Upper lobe of right lung (tissue), 1 donor: ENCODE measurements at places on chromosomes 2 and 18. TPM values are rescaled to one million over a fixed set of nuclear protein-coding genes. Genes with fewer than 3 reads are reported as not detected.

GRCh38 chr18:70411876-70412435, 123.1 kb downstream of the SOCS6 start:
- H3K36me3 ChIP-seq = no peaks in the 10 kb centered on the region
- no peak for DNase-seq
- H3K27ac ChIP-seq = no peak overlapping the region
- no peaks in the 10 kb centered on the region for H3K27me3 ChIP-seq
- no peak overlapping the region for H3K4me3 ChIP-seq

DNA sequence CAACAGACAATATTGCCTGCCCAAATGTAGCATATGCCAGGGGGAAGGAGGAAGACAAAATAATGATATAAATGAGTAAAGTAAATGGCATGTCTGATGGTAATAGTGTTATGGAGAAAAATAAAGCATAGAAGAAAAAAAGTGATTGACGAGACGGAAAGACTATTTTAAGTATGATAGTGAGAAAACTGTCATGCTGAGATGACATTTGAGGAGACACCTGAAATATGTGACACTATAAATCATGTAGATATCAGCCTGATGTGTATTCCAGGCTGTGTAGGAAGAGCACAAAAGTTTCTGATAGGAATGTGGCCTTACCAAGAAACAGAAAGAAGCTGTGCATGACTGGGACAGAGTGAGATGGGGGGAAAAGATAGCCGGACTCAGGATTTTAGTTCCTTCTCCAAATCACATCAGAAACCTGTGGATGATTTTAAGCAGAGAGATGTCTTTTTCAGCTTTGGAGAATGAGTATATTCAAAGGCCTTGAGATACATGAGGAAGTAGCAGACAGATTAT, 387.3 kb upstream of the SYT4 start:
- H3K27me3 ChIP-seq = no peaks in the 10 kb centered on the region
- no peaks in the 10 kb centered on the region for H3K36me3 ChIP-seq
- DNase-seq = no peak

The TMEM178A gene
- total RNA-seq = 9.5 TPM

GRCh38 chr2:112765251-112765650, 842 bp upstream of the CKAP2L start:
- no peak overlapping the region for H3K27ac ChIP-seq
- no peak for DNase-seq
- no peaks in the 10 kb centered on the region for H3K36me3 ChIP-seq
- peak overlapping the region; percentile 78 for H3K4me3 ChIP-seq

DNA sequence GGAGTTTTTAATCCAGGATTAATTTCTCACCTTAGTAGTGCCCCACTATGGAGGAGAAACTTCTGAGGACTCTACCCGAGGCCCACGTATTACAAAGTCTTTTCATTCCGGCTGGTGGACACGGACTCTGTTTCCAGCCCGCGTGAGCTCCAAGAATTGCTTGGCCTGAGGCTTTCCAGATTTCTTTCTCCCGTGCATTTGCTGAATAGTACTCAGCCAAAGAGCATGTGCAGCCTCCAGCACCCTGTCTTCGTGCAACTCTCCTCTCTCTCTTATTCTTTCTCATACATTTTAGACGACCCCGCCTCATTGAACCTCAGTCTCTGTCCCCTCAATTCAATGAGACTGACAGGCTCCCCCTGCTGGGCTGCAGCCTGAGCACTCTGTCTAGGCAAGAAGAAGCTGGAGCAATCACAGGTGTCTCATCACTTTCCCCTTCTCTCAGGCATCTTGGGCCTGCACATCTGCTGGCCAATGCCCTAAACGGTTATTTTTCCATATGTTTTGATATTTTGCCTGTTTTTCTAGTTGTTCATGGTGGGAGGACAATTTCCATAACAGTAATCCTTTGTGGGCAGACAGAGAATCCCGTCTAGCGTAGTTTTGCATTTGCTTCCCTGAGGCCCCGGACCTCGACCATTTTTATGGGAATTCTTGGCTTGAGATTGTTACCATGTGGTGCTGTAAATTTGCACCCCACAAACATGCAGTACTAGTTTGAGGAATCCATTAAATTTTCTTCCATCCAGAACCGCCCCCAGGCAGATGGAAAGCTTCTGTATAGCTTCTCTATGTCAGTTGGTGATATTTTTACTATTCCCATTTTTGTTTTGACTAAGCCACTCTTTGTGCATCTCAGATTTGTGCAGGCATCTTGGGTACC, 50.1 kb upstream of the LPIN2 start:
- H3K4me3 ChIP-seq = no peak overlapping the region
- H3K36me3 ChIP-seq = no peaks in the 10 kb centered on the region
- no peak overlapping the region for H3K27ac ChIP-seq
- no peaks in the 10 kb centered on the region for H3K27me3 ChIP-seq

- H3K36me3 ChIP-seq = no peaks in the 10 kb centered on the region
- peak; percentile 68 for DNase-seq
- peaks cover 33% of the 10 kb centered on the region for H3K4me1 ChIP-seq
- no peaks in the 10 kb centered on the region for H3K27me3 ChIP-seq
- peak overlapping the region; percentile 42 for H3K4me3 ChIP-seq
Measured at GRCh38 chr2:64730551-64731262, 77.0 kb upstream of the SERTAD2 start.

The C18orf54 gene
- total RNA-seq = 3.0 TPM

The GPAT2 gene
- total RNA-seq = 3.2 TPM

The HOXD13 gene
- not detected for total RNA-seq

GRCh38 chr18:61448316-61448715, 115.1 kb downstream of the CDH20 start:
- H3K27ac ChIP-seq = no peak overlapping the region
- H3K36me3 ChIP-seq = no peaks in the 10 kb centered on the region
- H3K4me1 ChIP-seq = no peaks in the 10 kb centered on the region
- no peak overlapping the region for H3K4me3 ChIP-seq
- no peaks in the 10 kb centered on the region for H3K27me3 ChIP-seq

DNA sequence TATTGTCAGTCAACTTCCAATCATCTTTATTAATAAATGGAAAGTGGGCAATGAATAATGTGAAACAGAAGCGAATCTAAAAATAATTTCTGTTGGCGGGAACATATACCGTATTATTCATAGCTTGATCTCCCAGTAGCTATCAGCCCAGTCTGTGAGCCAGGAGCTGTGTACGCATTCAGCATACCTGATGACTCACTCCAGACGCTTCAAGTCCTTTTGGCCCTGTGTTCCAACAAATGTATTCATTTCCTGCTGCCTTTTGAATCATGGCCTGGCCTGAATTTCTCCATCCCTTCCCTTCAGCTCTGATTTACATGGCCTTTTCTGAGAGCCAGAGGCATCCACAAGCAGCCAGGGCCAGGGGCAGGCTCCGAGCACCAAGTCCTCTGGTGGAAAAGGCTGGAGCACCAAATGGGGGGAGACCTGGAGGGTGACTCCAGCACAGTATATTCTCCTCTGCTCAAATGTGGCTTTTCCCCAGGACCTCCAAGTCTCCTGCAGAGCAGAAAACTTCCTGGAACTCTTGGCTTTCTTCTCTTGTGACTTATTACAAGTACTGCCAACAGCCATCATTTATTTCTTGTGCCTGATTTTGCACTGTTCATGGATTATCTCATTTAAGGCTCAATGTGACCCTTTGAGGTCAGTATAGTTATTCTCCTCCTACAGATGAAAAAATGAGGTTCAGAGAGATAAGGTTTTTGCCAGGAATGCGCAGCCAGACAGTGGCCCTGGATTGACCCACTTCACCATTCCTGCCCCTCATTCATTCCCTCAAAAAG, 108.7 kb downstream of the EN1 start:
- H3K4me1 ChIP-seq = no peaks in the 10 kb centered on the region
- no peak overlapping the region for H3K27ac ChIP-seq
- H3K27me3 ChIP-seq = no peaks in the 10 kb centered on the region
- H3K4me3 ChIP-seq = no peak overlapping the region
